ENCODE measurements at places on chromosomes 2 and 18.

- DNase-seq: no peak
Measured at GRCh38 chr2:444937-445884, 157.3 kb upstream of the ALKAL2 start.

DNA sequence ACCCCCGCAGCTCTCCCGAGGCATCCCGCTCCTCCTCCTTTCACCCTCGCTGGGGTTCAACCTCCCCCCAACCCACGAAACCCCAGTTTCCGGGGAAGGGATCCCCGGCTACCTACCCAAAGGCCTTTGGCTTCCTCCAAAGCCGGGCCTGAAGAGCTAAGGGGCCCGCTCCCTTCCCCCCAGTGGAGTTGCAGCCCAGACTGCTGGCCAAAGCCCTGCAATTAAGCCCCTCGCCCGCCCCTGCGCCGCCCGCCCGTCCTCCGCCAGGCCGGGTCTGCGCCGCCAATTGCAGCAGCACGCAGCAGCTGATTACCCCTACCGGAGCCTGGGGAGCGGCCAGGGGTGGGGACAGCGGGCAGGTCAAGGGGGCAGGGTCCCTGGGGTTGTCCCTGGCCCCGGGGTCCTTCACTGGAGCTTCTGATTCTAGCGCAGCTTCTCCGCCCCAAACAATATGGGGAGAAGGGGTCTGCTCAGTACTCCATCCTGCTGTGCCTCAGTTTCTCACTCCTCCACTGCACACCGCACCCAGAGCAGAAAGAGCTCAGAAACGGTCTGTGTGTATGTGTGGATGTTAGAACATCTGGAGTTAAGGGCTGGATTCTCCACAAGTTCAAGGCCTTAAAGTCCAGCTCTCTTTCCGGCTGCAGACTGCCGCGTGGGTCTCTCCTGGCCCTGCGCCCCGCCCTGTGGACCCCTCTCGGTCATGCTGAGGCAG, 16.9 kb downstream of the WNT10A start:
- no peak for DNase-seq

DNA sequence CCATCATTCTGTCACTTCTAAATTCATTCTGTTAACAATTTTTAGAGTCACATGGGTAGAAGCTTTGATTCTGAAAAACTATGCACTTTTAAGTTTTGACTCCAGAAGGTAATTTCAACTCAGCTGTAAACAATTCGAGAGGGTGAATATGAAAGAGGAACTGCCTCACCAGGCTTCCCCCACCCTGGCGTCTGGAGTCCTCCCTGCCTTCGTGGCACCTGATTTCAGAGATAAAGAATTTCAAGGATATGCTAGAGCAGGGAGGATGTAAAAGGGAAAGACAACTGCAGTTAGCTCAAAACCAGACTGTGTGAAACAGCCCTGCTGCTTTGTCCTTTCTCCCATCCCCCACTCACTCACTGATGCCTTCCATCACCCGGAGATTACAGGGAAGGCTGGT, 40.7 kb downstream of the ONECUT2 start:
- no peak for DNase-seq

GRCh38 chr2:138182937-138183312, 218.7 kb downstream of the HNMT start:
- DNase-seq: no peak

DNA sequence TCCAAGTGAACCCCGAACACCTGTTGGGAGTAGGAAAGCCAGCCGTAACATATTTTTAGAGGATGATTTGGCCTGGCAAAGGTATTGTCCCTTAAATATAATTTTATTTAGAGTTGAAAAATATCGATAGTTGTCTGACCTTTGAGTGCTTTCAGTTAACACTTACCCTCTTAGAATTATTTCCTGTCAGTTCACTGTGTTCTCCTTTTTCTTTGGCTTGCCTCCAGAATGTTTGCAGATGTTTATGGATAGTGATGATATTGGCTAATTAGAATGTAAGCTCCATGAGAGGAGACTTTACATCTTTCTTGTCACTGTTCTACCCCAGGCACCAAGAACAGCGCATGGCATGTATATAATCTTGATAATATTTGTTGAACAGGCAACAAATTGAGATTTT, 19.8 kb downstream of the PIKFYVE start:
- no peak for DNase-seq

- DNase-seq: no peak
Measured at GRCh38 chr2:65103013-65103715, 26.7 kb downstream of the RAB1A start.

DNA sequence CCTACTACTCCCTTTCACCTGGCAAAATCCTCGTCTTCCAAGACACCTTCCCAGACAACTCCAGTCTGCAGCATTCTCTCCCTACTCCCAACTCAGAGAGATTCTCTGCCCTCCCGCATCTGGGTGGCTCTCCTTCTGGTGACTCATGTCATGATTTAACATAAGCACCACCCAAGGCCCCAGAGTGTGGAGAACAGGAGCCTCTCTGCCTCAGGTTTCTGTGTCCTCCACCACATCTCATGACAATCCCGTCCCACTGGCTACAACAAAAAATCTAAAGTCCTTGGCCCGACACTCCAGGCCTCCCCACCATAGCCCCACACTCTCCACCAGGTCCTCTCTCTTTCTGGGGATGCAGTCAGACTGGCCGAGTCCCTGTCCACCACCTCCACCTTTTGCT, 197.1 kb downstream of the BCL11A start:
- DNase-seq: no peak

DNA sequence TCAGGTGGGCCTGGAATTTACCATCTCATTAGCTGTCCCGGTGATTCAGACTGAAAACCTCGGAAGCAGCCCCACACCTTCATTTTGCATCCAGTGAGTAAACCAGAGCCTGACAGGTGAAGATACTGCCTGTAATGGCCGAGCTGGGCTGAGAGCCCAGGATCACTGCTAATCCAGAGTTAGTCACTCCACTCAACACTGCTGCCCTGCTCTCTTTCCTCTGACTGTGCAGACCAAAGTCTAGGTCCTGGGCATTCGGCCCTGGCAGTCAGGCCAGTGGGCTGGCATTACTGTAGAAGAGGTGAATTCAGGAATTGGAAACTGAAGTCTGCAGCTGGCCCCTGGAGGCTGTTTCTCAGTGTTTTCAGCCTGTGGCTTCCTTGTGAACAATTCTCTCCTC, 44.3 kb downstream of the TMEM17 start:
- no peak for DNase-seq

DNA sequence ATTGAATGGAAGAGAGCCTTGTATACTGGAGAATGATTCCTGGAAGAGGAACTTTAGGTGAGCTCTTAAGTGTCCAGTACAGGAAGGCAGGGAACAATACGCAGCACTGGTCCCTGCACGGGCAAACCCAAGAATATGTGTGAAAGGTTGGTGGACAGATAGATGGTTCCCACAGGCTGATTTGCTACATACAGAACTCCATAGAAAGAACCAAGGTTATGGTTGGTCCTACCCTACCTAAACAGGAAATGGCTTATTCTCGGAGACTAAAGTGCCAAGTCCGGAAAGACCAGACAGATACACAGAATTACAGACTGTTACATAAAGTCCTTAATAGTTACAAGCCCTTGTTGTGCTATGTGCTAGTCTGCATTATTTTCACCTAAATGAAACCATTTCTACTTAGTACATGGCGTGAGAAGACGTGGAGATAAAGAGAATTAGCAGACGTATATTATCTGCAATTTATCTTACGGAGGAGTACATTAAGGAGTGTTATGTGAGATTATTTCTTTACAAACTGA, 1.2 kb downstream of the REV1 start:
- DNase-seq: peak; percentile 28

DNA sequence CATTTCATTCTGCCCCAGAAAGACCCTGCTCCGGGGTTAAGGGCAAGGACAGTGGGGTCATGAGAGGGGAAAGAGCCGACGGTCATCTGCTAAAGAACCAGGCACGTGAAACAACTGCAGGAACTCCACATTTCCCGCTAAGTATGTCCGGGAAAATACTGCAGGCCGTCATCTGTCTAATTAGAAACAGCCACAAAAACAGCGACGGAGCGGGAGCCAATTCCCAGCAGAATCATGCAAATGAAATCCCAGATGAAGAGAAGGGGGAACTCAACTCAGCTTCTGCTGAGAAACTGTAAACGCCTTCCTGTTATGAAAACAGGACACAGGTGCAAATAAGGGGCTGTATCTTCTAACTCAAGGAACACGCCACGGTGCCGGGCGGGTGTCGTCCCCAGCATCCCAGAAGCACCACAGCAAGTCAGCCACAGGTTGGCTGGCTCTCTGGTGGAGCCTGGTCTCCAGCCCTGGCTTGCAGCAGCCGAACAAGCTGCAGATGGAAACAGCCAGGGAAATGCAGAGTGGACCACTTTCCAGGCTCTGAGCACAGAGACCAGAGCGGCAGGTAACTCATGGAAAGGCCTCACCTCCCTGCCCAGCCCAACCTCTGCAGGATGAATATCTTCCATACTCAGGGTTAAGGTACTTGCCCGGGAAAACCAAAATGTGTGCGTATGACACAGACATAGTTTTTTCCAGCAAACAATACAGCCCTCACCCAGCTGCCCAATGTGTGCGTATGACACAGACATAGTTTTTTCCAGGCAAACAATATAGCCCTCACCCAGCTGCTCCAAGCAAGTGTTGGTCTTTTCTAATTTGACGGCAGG, 28.9 kb downstream of the PXDN start:
- DNase-seq: no peak

DNA sequence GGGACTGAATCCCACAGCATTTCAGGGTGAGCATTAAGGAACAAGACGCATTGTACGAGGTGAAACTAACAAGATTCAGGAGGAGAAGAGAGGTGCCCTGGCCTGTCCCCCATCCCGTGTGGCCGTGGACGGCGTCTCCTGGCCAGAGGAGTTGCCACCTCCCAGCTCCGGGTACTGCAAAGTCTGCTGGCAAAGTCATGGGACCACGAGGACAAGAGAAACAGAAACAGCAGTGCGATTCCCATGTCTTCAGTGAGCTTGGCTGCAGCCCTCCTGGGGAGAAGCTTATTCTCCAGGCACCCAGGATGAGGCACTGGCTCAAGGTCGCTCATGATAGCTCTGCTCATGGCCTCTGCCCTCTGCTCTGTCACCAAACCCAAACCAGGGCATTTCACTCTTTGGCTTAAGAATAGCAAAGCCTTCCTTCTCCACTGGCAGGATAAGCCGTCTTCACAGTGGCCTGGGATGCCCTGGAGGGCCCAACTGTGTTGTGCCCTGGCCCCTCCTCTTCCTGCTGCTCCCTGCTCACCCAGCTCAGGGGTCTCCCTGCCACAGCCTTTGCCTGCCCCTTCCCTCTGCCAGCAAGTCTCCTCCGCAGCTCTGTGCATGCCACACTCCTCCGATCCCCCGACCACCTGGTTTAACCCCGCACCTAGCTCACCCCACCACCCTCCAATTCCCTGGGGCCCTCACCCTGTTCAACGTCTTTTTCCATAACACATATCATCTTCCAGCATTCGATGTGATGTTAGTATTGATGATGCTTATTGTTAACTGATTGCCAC, 144.8 kb downstream of the PXDN start:
- no peak for DNase-seq

DNA sequence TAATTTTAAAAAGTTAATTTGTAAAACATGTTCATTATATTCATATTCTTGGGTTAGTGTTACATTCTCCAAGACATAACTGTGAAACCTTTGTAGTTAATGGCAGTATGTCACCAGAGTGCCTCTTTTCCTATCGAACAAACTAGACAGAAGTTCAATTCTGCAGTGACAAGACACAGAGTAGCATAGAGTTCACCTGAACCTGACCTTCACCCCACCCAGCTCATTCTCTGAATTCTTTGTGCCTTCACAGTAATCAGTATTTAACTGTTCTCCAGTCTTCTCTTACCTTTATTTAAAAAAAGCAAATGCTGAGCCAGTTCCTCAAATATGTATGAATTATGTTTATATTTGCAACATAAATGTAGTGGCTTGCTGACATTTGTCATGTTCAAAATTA, 52.9 kb upstream of the CHMP1B start:
- DNase-seq: no peak

DNA sequence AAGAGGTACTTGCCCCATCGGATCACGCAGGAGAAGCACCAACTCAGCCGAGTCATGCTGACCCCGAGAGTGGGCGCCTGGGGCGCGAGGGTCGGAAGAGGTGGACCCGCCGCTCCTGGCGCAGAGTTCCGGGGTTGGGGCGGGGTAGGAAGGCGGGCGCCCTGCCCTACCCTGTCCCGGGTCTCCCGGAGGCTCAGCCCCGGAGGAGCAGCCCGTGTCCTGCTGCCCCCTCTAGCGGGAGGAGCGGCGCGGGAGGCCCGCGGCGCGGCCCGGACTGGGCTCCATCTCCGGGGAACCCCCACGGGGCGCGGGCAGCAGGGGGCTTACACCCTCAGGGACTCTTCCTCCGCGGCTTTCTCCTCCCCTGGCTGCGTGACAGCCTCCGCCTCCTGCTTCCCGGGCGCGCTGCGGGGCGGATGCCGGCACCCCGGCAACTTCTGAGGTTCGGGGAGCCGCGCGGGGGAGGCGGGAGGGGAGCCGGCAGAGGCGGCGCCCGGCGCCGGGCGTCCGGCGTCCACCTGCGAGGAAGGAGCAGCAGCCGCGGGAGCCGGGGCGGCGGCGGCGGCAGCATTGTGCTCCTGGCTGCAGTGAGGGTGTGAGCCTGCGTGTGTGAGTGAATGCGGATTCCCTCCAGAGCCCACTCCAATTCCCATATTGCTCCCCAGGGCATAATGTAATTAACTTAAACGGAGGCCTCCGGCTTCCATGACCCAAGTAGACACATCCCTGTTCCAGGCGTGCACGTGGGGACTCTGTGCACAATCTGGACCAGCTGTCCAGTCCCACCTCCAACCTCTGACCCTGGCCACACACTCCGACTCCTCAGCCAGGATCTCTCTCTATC, 7.6 kb upstream of the TNS1 start:
- no peak for DNase-seq

DNA sequence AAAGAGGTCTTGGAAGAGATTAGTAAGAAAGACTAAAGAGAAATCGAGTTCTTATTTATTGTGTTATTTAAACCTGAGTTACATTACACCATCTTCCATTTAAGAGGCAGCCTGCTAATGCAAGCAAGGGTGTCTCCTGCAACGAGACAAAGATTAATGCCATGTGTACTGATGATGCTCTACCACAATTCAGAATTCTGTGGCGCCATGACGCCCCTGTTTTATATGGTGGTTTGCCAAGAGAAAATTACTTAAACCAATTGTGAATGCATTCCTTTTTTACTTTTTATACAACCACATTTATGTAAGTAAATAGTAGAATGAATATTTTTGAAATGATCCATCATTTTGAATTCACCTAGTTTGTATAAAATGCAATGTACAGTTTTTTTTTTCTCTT, 356.1 kb upstream of the ZEB2 start:
- no peak for DNase-seq

GRCh38 chr2:26559556-26559955, 81.6 kb downstream of the CIB4 start:
- no peak for DNase-seq

GRCh38 chr18:35099911-35100310, 58.7 kb downstream of the MAPRE2 start:
- DNase-seq: no peak

GRCh38 chr2:180979749-180980105, 678 bp upstream of the UBE2E3 start:
- DNase-seq: no peak

DNA sequence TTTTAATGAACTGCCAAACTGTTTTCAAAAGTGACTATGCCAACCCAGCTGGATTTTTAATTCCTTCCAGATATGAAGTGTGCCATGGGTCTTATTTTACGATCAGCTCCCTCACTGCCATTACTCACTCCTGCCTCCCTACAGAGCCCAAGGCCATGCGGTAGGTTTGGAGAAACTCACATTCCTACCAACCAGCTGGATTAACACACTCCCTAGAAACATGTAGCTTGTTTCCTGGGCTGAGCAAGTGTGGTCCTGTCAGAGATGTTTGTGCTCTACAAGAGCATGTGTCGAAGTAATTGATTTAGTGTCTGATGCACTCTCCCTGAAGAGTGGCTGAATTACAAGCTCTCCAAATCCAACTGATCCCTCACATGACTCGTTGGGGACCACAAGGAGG, 82.5 kb downstream of the SPP2 start:
- no peak for DNase-seq

Measured in activated CD4-positive, alpha-beta T cell treated with anti-CD3 and anti-CD28 coated beads, Interleukin-2, Interleukin-4, amounts not matched to agents 100 ng/mL and 50 ng/mL, durations not matched to agents 16 hours and 8 hours (primary cell).